Vagina (tissue), 2 donors: ENCODE measurements at places on chromosomes 16 and 17.

- no peak for DNase-seq
Measured at GRCh38 chr16:76441876-76442275, 164.7 kb downstream of the CNTNAP4 start.

DNA sequence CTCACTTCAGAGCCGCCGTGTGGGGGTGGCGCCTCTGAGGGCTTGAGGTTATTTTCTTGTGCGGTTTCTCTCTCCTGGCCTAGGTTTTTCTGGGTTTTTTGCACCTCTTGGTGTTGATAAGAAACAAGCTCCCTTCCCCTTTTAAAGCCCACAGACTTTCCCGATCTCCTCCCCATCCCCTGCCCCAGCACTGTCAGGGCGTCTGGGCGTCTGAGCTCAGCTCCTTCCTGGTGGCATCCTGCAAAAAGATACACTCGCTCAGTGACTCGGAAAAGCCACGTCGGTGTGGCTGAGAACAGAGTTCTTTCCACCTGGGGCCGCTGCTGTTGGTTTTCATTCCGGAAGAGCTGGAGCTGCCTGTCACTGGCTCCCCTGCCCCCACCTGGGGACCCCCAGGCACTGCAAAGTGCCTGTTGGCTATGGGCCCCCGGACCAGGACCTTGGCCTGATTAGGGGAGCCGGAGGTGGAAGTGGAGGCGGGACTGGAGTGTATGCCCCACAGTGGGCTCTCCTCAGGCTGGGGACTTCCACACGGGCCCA is 14.5 kb downstream of the BAIAP2 start:
- no peak for DNase-seq

GRCh38 chr16:17266608-17267313 is 204.0 kb downstream of the XYLT1 start:
- no peak for DNase-seq

- DNase-seq: no peak
Measured at GRCh38 chr17:30225112-30225511, 10.4 kb downstream of the SLC6A4 start.

DNA sequence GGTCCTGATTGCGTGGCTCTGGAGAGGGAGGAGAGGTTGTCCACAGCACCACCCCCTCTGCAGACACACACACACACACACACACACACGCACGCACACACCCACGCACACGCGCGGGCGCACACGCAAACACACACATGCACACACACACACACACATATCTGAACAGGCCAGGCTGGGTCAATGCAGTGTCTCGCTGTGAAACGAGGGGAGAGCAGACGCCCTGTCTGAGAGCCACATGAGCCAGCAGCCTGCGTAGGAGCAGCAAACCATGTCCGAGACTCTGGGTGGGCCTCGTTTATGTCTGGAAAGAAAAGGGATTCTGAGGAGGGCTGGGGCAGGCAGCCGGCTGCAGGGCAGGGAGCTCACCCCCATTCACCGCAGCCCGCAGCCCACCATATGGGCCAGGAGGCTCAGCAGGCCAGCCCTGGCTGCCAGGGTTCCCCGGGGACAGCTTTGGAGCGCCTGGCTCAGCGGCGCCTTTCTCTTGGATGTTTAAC is 93.3 kb upstream of the TNRC6C start:
- DNase-seq: no peak

GRCh38 chr16:77961814-77962213 is 60.5 kb upstream of the CLEC3A start:
- no peak for DNase-seq

- DNase-seq: no peak
Measured at GRCh38 chr16:27762441-27762840, 212.5 kb downstream of the KATNIP start.

DNA sequence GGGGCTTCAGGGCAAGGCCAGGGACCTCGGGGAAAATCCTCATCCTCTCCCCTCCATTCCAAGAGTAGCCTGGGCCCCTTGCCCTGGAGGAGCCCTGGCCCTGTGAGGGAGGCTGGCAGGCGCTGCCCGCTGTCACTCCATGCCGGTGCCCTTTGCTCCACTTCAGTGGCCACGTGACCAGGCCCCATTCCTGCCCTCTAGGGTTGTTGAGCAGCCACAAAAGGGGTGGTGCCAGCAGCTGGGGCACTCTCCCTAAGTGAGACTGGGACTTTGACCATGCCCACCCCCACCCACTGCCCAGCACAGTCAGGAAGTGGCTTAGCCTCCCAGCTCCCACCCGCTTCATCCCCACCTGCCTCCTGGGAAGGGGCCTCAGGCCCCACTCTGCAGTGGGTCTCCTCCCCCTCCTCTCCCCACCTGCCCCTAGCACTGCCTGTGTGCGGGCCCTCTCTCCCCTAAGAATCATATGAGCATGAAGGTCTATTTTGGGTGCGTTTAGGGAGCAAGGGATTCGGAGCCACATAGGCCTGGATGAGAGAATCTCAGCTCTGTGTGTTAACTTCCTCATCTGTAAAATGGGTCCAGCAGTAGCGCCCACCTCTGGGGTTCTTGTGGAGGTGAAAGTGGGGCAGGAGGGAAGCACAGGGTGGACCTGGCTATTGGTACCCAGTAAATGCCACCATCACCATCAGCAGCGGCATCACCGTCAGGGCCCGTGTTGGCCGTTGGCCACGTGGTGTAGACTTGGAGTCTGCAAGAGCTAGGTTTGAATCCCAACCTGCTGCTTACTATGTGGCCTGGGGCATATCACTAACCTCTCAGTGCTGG is 7.2 kb downstream of the PDK2 start:
- no peak for DNase-seq

GRCh38 chr16:22282254-22282892 is 14.8 kb upstream of the POLR3E start:
- no peak for DNase-seq

- DNase-seq: no peak
Measured at GRCh38 chr17:57480438-57481196, 224.3 kb downstream of the MSI2 start.
